Esophagus muscularis mucosa (tissue), 4 donors: ENCODE measurements at places on chromosomes 2 and 18.

- H3K4me3 ChIP-seq: no peak overlapping the region
- H3K27ac ChIP-seq: no peak overlapping the region
- no peaks in the 10 kb centered on the region for H3K36me3 ChIP-seq
- no peaks in the 10 kb centered on the region for H3K27me3 ChIP-seq
Observed at GRCh38 chr2:237878-238277, 26.0 kb downstream of the SH3YL1 start.

DNA sequence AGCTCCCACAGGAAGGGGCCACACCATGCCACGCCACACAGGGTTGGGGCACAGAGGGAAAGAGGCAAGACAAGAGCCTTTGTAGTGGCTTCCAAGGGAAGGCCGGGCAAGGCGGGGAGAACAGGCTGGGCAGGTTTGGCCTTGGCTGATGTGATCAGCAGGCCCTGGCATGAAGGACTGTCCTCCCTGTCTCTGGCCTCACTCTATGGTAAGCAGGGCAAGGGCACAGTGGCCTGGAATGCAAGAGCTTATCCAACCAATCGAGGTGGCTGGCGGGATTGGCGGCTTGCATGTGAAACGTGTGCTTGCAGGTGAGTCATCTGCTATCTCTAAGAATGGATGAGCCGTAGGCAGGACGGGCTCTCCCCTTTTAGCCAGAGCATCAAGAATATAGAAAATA is 6.4 kb upstream of the ATP9B start:
- H3K27me3 ChIP-seq: no peaks in the 10 kb centered on the region
- no peaks in the 10 kb centered on the region for H3K4me1 ChIP-seq
- no peak overlapping the region for H3K4me3 ChIP-seq

GRCh38 chr2:78940998-78941397 is 84.5 kb upstream of the REG3G start:
- H3K27me3 ChIP-seq: no peaks in the 10 kb centered on the region
- H3K36me3 ChIP-seq: no peaks in the 10 kb centered on the region
- no peak for DNase-seq
- no peak overlapping the region for H3K4me3 ChIP-seq
- no peaks in the 10 kb centered on the region for H3K4me1 ChIP-seq

DNA sequence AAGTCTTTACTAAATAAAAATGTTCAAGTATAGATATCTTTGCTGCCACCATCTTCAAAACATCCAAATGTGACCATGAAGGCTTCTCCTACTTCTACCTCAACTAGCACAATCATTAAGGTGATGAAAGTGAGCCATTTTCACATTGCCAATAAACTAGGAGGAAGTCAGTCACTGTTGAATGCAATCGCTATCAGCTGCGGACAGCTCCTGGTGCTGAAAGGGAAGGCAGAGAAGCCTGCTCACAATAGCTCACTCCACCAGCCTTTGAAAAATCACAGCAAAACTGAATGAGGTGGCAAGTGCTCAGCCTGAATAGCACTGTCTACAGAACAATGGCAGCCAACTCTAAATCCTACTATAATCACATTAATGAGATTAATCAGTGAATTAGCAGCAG is 2.2 kb downstream of the MYT1L start:
- H3K4me1 ChIP-seq: no peaks in the 10 kb centered on the region
- DNase-seq: no peak
- no peaks in the 10 kb centered on the region for H3K36me3 ChIP-seq

GRCh38 chr2:42888321-42889245 is 96.2 kb upstream of the HAAO start:
- H3K27me3 ChIP-seq: no peaks in the 10 kb centered on the region
- H3K27ac ChIP-seq: no peak overlapping the region
- no peak for DNase-seq
- no peak overlapping the region for H3K4me3 ChIP-seq
- H3K4me1 ChIP-seq: no peaks in the 10 kb centered on the region
- H3K36me3 ChIP-seq: no peaks in the 10 kb centered on the region

- H3K27me3 ChIP-seq: peaks cover 21% of the 10 kb centered on the region
- H3K4me3 ChIP-seq: no peak overlapping the region
- peaks cover 13% of the 10 kb centered on the region for H3K36me3 ChIP-seq
- H3K27ac ChIP-seq: no peak overlapping the region
- no peak for DNase-seq
- H3K4me1 ChIP-seq: peaks cover 29% of the 10 kb centered on the region
Observed at GRCh38 chr2:231398585-231398984, 3.1 kb downstream of the B3GNT7 start.
